NCI-H2029 treated with DMSO at 0.1 percent for 48 hours (cell line): ENCODE measurements at places on chromosomes 2 and 18.

GRCh38 chr2:88735853-88736252 is 44.4 kb downstream of the RPIA start:
- DNase-seq = no peak

DNA sequence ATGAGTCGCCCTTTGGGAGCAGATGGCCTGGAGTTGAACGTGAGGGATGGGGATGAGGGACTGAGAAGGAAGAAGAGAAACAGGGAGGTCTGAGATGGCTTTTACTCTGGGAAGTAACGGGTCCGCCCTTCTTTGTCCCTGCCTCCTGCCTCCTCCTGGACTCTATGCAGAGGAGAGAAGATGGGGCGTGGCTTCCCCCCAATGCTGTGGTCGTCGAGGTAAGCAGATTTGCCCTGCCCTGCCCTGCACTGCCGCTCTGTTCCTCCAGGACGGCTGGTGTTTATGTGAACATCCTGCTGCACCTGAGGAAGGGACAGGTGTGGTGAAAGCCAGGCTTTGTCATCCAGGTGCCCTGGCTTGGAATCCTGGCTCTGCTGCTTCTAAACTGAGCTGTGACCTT is 13.5 kb upstream of the NTSR2 start:
- DNase-seq = no peak

DNA sequence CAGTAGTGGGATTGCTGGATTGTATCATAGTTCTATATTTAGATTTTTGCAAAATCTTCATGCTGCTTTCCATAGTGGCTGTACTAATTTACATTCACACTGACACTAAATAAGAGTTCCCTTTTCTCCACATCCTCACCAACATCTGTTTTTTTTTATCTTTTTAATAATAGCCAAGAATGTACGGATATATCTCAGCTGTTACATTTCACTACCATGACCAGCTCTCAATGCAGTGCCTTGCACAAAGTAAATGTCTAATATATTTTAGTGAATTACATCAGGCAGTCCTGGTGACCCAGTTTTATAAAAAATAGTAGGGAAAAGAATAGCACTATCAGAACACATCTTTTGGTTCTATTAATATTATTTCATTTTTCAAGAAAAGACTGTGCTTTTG is 161.8 kb downstream of the LNPK start:
- no peak for DNase-seq

GRCh38 chr2:62293490-62294271 is 97.8 kb downstream of the B3GNT2 start:
- DNase-seq = peak; percentile 45

- no peak for DNase-seq
These were observed 151.3 kb downstream of the NR4A2 start for GRCh38 chr2:156181208-156181607.

DNA sequence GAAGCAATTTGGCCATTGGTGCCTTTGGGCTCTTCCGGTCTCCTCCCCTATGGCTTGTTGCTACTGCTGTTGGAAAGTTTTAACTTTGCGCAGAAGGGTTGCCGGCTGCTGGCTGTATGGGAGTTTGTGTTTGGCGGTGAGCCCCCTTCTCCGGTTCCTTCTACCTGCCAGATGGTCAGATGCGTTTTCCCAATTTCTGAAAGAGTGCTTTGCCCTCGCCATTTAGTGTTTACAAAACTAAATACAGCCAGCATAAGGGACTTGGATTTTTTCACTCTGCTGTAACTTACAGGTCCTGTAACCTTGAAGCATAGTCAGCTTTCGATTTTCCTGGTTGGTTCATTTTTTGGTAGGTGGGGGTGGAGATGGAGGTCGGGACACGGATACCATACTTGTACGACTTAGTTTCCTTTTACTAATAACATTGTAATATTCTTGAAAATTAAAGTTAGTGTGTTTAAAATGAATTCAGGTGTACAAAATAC is 604 bp downstream of the COQ10B start:
- DNase-seq = no peak

- no peak for DNase-seq
These were observed 307.2 kb downstream of the MYCN start for GRCh38 chr2:16247326-16248122.

DNA sequence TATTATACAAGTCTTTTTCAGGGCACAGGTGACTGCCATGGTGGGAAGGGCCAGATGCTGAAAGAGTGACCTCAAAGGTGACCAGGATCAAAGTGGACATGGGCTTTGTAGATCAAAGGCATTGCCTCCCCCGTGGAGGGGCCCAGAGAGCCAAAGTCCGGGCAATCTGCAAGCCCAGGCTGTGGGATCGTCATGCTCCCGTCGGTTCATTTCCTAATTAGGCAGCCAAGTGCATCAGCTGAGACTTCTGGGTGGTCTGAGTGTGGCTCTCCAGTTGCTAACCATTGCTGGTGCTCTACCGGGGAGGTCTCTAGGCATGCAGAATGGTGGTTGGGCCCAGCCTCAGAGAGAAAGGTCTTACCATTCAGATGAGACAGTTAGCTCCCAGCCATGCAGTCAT is 61.6 kb downstream of the TRIB2 start:
- no peak for DNase-seq

GRCh38 chr2:7004636-7005035 is 87.4 kb downstream of the RNF144A start:
- DNase-seq = no peak

GRCh38 chr2:211671977-211672376 is 866.6 kb downstream of the ERBB4 start:
- no peak for DNase-seq

DNA sequence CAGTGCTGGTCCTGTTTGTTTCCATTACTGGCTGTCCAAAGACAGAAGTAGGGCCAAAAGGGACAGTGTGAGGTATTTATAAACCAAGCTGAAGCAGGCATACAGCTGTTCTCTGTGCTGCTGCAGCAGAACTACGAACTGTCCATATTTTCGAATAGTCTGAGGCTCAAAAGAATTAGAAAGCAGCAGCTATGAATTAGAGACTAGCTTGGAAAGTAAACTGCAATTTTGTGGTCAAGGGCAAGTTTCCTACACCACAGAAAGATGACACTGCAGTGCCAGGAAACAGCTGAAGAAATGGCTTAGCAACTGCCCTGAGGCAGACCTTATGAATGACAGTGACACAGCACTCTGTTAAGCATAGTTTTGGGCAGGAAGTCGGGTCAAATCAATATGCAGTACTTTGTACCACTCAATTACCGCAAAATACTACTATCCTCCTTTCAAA is 125.3 kb downstream of the TMEM131 start:
- DNase-seq = no peak

- DNase-seq = no peak
These were observed 39.4 kb upstream of the WIPF1 start for GRCh38 chr2:174636987-174637386.

- no peak for DNase-seq
These were observed 46.4 kb upstream of the INHBB start for GRCh38 chr2:120299561-120299960.

DNA sequence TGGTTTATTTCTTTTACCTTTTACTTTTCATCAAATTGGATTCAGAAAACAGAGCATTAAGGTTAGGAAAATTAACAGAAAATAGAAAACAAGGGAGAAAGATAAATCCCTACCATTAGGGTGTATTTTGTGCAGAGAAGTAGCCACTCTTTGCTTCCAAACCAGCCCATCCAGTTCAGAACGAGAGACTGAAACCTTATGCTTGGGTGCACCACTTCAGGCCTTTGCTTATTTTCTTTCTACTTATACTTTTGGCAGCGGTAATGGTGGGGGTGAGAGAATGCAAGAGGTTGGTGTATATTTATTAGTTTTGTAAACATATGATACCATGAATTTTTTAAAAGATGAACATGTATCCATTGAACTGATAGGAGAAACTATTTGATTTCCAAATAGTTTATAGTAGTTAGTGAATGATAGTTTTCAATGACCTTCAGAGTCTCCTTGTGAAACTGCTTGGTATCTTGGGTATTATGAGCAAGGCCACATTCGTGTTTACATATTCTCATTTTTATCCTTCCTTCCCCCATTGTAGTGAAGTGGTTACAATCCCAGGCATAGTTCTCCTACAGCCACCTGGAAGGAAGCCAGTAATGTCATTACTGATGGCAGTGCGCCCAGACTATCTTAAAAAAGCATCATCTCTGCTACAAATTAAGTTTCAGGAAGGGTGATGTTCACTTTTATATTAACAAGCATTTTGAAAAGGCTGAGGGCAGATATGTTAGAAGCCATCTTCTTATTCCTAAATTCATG is 60.8 kb downstream of the MFSD6 start:
- peak; percentile 98 for DNase-seq

- DNase-seq = no peak
These were observed 636.3 kb downstream of the TSN start for GRCh38 chr2:122391726-122392125.

DNA sequence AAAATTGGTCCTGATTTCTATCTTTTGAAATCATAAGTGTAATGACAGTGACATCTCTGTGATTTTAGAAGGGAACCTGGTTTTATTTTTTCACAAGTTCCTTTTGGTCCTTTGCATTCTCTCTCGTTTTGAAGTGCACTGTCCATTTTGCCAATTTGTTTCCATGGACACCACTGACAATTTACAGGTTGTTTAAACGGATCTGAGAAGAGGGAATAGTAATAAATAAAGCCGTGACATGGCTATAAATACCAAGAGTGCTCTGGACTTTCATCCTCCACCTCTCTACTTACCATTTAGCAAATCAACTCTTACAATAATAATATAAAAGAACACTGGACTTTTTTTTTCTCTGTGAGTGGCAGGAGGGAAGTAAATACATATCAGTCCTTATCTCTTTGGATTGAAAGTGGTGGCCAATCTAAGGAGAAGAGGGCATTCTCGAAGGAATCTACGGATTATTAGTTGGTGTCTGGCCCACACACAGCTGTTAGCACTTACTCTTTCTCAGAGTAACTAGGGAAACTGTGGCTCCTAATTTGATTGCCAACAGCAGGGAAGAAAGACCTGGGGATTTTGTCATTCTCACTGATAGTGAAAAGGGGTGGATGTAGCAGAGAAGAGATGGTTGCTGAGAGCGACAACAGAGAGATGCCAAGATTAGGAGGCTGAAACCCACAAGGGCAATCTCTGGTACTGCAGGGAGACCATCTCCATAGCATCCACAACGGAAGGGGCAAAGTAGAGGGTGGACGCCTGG is 108.7 kb upstream of the FSHR start:
- no peak for DNase-seq

DNA sequence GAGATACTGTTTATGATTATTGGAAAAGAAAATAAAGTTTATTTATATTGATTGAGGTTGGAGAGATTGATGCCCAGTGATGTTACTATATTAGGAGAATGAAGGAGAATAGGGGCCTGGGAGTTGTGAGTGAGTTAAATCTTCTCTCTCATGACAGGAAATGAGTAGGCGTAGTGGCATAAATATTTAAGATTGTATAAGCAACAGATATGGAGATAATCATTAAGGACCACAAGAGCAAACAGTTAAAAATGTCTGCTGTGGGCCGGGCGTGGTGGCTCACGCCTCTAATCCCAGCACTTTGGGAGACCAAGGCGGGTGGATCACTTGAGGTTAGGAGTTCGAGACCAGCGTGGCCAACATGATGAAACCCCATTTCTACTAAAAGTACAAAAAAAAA is 62.7 kb downstream of the PTRHD1 start:
- no peak for DNase-seq

DNA sequence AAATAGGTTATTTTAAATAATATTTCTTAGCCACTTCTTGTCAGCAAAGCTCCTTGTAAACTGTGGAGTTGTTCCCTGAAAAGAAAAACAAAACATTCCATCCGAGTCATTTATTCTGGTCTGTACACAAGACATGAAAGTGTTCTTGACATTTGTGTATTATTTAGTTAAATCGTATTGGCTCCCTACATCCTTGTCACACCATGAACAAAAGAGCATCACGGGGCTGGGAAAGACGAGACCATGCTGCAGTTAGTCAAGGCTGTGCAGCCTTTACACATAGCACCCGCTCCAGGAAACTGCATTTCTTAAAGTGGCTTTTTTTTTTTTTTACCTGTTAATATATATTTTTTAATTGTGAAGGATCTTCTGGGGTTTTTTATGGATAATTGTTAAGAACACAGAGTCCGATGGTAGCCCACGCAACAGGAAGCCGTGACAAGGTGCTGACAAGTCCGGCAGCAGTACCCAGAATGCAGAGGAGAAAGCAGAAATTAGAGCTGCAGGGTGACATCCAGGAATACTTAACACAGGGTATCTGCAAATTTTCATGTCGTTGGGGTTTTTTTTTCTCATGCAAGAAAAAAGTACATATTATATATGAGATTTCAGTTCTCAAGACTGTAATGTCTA is 588.4 kb downstream of the ARHGAP15 start:
- no peak for DNase-seq

- DNase-seq = no peak
These were observed 1434.4 kb downstream of the LRP1B start for GRCh38 chr2:140696449-140696848.

GRCh38 chr2:88177556-88177955 is 7.4 kb downstream of the THNSL2 start:
- DNase-seq = no peak

DNA sequence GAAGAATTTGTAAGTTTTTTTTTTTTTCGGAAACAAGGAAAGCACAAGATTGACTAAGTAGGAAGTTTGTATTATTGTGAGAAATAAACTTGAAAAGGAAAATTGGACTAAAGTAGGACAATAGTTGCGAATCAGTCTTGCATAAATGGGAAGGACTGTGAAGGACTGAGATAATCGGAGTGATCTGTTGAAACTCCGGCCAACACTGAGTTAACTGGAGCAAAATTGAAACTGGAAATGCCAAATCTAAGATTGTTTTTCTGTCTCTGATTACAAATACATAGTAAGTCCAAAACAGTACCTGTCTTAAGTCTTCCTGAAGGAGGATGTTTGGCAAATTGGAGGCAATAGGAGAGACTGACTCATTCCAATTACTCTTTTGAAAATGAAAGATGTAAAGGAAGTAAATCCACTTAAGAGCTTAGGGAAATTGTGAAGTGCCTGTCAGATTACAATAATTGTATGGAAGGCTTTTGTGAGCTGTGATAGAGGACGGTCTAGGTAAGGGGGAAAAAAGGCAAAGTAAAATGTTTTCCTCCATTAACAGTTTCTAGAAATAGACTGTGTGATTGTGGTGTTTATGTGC is 204.9 kb upstream of the CYRIA start:
- DNase-seq = no peak

- no peak for DNase-seq
These were observed 752 bp upstream of the CYTIP start for GRCh38 chr2:157444641-157445040.

- no peak for DNase-seq
These were observed 85.4 kb upstream of the CABLES1 start for GRCh38 chr18:23049698-23050373.

GRCh38 chr2:43018179-43019024 is 208.0 kb downstream of the ZFP36L2 start:
- no peak for DNase-seq

DNA sequence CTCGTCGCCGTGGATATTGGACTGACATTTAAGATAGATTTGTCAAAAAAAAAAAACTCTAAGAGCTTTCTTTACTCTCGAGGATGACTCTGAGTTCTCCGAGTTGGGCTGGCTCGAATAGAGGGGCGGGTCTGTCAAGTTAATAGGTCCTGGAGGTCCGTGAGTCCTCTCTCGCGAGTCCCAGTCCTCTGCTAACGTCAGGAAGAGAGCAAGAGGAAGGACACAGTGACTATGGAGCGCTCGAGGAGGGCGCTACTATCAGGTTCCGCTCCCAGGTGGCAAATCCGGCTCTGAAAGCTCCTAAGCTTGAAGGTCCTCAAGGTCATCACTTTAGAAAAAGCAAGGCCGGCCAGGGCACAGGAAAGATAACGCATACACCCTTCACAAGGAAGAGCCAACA is 404 bp upstream of the AKAIN1 start:
- no peak for DNase-seq

- no peak for DNase-seq
These were observed 232.7 kb upstream of the SMAD2 start for GRCh38 chr18:48162956-48163737.
